HuH-7 (cell line): ENCODE measurements at places on chromosomes 1 and 21.
A peak's percentile ranks its signal among the peaks of the same experiment; 100 is the strongest.

DNA sequence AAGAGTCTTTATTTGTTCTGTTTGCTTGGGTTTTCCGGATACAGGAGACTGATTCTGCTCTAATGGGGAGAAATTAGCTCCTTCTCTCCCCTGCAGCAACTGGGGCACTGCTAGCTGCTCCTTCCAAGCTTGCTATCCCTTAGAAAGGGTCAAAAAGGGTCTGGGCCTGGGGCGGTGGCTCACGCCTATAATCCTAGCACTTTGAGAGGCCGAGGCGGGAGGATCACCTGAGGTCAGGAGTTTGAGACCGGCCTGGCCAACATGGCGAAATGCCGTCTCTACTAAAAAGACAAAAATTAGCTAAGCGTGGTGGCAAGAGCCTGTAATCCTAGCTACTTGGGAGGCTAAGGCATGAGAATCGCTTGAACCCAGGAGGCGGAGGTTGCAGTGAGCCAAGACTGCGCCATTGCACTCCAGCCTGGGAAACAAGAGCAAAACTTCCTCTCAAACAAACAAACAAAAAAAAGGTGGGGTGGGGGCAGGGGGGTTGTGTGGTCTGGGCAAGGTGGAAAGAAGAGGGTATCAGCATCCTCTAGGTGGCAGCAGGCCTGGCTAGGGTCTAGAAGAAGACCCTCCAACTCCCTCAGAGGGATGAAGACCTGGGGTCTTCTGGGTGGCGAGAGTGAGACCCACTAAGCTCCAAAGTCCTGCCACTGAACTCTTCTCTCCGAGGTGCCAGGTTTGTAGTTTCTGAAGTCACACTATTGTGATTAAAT, 15.4 kb upstream of the TBX15 start:
- DNase-seq: no peak

DNA sequence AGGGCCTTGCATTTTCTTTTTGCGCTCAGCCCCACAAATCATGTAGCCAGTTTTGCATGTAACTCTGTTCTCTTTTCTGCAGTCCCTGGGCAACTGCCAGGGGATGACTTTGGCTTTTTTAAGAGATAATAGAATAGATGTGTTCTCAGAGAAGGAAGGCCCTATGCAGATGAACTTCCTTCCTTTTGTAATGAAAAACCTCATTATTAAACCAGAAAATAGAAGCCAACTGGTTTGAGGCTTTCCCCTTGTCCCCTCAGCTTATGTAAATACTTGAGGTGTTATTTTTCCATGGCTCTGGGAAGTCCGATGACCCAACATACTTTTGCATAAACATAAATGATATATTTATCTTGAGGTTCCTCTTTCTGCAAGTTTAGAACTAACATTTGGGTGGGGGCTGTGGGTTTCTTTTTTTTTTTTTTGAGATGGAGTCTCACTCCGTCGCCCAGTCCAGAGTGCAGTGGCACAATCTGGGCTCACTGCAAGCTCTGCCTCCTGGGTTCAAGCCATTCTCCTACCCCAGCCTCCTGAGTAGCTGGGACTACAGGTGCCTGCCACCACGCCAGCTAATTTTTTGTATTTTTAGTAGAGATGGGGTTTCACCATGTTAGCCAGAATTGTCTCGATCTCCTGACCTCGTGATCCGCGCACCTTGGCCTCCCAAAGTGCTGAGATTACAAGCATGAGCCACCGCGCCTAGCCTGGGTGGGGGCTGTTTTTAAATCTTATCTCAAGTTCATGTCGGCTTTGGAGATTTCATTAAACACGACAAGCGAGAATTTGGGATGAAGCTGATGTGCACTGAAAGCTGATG, 14.4 kb upstream of the FCRL5 start:
- no peak for DNase-seq

GRCh38 chr1:163290025-163290640, 31.6 kb upstream of the NUF2 start:
- DNase-seq: no peak

- DNase-seq: peak; percentile 8
These were observed 156.0 kb downstream of the PDE4B start for GRCh38 chr1:65948609-65949229.

DNA sequence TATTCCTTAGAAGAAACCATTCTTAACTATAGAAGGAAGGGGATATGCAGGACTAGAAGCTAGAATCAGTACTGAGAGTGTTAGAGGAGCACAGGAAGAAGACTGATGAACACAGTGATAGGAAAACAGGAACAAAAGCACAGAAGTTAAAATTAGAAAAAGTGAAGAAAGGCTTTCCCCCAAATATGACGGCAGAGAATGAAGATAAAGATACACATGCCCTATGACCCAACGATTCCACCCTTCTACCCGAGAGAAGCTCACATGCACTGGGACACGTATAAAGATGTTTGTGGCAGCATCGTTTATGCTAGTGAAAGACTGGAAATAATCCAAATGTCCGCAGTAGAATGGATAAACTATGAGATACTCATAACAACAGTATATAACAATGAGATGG, 74.2 kb downstream of the DTL start:
- no peak for DNase-seq

DNA sequence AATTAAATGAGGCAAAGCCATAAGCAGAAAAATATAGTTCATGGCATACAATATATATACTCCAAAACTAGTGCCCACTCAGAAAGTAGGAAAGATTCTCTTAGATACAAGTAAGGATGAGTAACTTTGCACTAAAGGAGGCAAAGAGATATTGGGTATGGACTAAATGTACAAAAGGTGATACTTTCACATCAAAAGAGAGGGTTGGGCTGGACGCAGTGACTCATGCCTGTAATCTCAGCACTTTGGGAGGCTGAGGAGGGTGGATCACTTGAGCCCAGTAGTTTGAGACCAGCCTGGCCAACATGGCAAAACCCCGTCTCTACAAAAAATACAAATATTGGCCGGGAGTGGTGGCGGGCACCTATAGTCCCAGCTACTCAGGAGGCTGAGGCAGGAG, 6.7 kb downstream of the KYAT3 start:
- no peak for DNase-seq

- no peak for DNase-seq
These were observed 295.4 kb upstream of the ESRRG start for GRCh38 chr1:217018648-217019047.

DNA sequence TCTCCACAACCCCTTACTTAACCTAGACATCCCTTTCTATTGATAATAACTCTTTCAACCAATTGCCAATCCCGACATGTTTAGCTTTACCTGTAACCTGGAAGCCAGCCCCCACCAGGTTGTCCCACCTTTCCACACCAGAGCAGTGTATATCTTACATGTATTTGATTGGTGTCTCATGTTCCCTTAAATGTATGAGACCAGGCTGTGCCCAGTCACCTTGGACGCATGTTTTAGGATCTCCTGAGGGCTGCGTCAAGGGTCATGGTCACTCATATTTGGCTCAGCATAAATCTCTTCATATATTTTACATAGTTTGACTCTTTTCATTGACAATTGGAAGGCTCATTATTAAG, 5.3 kb upstream of the SLC19A1 start:
- no peak for DNase-seq

DNA sequence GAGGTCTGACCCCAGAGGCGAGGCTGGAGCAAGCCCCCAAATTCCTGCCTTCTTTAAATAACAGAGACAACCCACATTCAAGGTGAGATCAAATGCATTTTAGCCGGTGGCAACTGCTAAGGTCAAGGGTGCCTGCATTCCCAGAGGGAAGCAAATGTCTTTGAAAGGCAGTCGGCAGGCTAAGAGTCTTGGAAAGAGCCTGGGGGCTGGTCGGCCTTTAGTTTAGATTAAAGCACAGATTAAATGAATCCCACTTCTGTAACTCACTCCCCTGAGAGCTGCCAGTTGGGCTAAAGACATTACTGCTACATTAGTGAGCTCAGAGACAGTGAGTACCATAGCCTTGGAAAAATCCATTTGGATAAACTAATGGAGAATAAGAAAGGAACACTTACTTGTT, 59.2 kb downstream of the HTR6 start:
- DNase-seq: no peak

DNA sequence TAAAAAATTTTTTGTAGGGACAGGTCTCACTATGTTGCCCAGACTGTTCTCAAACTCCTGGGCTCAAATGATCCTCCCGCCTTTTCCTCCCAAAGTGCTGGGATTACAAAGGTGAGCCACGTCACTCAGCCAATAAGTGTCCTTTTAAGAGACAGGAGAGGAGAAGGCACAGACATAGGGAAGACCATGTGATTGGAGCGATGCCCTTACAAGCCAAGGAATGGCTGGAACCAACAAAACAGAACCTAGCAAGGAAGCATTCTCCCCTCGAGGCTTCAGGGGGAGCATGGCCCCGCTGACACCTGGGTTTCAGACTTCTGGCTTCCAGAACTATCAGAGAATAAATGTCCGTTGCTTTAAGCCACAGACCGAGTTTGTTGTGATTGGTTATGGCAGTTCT, 37.0 kb downstream of the NDUFS5 start:
- DNase-seq: no peak

DNA sequence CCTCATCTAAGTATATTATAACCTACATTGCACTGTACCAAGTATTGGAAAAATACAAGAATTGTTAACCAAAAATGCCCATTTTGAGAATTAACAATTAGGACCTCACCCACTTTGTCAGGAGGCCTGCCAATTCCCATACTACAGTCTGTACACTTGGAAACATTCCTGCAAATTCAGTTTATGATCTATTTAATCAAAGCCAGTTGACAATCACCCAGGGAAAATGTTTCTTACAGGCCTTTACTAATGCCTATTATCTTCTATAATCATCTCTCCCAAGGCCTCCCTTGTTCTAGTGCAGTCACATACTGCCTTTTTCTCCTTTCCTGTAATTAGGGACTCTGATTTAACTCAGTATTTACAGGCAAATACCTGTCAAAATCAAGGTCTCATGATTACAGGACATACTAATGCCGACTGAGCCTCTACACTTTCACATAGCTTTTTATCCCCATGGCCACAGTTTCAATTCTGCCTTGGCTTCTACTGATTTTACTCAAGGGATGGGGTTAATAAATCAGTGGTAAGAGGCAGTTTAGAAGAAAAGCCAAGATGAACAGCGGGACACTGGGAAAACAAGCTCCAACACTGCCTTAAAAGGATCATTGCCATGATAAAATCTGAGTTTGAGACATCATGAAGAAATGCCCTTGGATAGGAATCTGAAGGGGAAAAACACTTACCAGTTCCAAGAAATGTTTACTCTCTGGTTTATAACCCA, 338.7 kb downstream of the VAV3 start:
- no peak for DNase-seq

- no peak for DNase-seq
These were observed 10.6 kb downstream of the GJA5 start for GRCh38 chr1:147749792-147750191.

DNA sequence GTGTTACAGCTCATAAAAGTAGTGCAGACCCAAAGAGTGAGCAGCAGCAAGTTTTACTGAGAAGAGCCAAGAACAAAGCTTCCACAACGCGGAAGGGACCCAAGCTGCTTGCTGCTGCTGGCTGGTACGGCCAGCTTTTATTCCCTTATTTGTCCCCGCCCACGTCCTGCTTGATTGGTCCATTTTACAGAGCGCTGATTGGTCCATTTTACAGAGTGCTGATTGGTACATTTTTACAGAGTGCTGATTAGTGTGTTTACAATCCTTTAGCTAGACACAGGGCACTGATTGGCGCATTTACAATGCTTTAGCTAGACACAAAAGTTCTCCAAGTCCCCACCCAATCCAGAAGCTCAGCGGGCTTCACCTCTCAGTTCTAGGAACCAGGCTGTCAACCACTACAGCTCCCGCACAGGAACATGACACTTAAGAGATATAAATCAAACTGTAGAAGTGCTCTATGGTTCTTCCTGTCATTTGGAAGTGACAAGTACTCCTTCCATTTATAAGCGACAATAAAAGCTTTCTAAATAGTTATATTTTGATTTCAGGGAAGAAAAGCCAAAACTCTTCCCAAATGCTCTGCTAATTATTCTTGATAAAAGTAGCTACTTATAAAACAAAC, 28.5 kb downstream of the RNF115 start:
- DNase-seq: no peak

DNA sequence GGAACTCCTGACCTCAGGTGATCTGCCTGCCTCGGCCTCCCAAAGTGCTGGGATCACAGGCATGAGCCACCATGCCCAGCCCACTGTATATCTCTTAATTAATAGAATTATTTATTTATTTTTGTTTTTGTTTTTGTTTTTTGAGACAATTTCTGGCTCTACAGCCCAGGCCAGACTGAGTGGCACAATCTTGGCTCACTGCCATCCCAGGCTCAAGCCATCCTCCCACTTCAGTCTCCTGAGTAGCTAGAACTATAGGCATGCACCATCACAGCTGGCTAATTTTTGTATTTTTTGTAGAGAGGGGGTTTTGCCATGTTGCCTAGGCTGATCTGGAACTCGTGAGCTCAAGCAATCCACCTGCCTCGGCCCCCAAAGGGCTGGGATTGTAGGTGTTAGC, 15.7 kb upstream of the WDTC1 start:
- no peak for DNase-seq

DNA sequence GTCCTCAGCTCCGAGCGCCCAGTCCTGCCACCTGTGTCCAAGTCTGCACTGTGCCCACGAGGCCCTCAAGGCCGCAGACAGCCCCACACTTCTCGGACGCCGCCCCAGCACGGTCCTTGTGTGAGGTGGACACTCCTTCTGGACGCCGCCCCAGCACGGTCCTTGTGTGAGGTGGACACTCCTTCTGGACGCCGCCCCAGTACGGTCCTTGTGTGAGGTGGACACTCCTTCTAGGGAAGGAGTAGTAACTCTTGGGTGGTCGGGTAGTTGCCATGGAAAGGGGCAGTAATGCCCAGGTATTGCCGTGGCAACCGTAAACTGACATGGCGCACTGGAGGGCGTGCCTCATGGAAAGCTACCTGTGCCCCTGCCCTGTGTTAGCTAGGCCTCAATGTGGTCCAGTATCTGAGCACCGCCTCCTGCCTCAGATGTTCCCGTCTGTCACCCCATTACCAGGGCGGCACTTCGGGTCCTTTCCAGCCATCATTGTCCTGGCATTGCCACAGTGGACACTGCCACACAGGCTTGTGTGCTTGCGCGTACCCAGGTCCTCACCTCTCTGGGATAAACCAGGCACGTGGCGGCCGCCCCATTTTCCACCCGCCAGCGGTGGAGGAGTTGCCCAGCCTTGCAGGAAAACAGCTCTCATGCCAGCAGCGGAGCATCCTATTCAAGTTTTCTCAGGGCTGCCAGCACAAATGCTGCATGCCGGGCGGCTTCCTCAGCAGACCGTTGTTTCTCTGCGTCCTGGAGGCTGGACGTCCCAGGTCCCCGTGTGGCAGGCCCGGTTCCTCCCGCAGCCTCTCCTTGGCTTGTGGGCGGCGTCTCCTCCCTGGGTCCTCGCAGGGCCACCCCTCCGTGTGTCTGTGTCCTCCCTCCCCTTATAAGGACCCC, 40.8 kb upstream of the POFUT2 start:
- no peak for DNase-seq

- no peak for DNase-seq
These were observed 13.3 kb downstream of the KCNJ10 start for GRCh38 chr1:160056648-160057169.

- no peak for DNase-seq
These were observed 4.2 kb downstream of the FMOD start for GRCh38 chr1:203346769-203347102.

DNA sequence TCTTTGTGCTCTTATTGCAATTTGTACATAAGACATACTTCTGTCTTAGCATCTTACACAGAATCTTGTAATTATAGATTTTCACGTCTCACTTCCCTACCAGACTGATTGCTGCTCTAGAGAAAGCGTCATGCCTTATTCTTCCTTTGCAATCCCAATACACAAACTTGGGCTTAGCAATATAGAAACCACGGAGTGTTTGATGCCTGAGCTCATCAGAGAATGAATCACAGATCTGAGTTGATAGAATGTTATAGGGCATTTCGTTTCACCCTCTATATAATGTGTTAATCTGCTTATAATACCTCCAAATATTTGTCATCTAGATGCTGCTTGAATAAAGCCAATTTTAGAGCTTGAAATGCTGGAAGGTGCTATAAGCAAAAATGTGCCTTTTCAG, 6.6 kb downstream of the FMO1 start:
- no peak for DNase-seq
